ENCODE measurements at places on chromosomes 11 and 22. TPM values are rescaled to one million over a fixed set of nuclear protein-coding genes. Genes with fewer than 3 reads are reported as not detected.

The RRM1 gene
- total RNA-seq = 117 TPM

The NXPE4 gene
- total RNA-seq = not detected

The FOLR2 gene
- total RNA-seq = not detected

The OLFML1 gene
- total RNA-seq = 10.7 TPM

The JAML gene
- not detected for total RNA-seq

All from subcutaneous preadipocyte (primary cell).